ENCODE measurements at places on chromosomes 5 and 9.

DNA sequence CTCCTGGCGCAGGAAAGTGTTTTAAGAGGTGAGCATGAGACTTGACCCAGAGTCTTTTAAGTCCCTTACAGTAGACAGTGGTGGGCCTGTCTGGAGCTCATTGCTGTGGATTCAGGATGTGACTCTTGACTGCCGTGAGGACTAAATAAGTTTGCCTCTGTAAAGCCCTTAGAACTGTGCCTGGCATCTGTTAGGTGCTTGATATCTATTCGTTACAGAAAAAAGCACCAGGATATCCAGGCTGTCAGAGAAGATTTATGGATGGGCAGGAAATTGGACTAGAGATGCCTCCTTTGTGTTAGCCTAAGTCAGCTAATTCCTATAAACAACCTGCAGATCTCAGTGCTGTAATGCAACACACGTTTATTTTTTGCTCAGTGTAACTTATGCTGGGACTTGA is 12.6 kb downstream of the ERGIC1 start:
- no peak for DNase-seq

GRCh38 chr9:114012126-114012525 is 66.0 kb downstream of the AMBP start:
- DNase-seq = no peak

DNA sequence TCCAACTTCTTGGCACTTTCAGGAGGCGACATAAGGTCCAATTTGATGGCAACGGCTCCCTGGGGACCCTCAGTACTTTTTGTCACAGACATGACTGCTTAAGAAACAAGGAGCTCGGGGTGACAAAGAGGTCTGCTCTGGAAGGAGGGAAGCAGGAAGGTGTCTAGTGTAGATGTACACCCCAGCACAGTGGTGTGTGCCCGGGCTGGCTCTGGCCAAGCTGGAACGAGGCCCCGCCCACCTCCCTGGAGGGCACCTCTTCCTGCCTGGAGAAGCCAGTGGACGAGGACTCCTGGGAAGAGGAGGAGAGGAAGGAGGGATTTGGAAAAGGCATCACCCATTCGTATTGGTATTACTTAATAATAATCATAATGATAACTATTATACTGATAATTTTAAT is at the start of gene SLC36A2:
Gene SLC36A2 (minus strand): TSS at position 191 of the 400 bp plus-strand sequence. CDS start 99 bp downstream, at position 92.
- no peak for DNase-seq

DNA sequence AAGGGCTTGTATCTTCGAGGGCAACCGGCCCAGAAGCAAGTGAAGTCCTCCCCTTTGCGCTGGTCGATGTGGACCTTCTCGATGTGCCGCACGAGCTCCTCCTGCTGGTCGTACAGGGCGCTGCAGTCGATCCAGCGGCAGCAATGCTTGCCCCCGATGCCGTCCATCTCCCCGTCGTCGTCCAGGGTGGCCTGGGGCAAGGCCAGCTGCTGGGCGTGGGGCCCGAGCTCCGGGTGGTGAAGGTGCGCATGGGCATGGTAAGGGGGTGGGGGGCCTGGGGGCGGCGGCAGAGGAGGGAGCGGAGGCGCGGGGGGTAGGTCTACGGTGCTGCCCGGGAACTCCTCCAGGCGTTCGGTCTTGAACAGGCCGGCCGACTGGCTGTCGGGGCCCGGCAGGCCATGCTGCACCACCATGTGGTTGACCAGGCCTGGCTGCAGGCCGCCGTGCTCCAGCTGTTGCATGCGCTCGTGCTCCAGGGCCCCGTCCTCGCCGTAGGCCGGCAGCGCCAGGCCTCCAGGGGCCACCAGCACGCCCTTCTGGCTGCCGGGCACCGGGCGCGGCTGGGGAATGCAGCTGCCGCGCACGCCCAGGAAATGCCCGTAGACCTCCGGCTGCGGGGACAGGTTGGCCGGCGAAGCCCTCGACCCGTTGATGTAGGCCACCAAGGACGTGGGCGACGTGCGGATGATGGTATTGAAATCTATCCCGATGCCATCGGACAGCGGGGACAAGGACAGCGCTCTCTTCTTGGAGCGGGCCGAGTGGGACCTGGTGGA is 181.8 kb downstream of the GLIS3 start:
- no peak for DNase-seq

- DNase-seq = peak; percentile 32
Measured at GRCh38 chr9:104494808-104495207, 9.3 kb upstream of the OR13F1 start.

DNA sequence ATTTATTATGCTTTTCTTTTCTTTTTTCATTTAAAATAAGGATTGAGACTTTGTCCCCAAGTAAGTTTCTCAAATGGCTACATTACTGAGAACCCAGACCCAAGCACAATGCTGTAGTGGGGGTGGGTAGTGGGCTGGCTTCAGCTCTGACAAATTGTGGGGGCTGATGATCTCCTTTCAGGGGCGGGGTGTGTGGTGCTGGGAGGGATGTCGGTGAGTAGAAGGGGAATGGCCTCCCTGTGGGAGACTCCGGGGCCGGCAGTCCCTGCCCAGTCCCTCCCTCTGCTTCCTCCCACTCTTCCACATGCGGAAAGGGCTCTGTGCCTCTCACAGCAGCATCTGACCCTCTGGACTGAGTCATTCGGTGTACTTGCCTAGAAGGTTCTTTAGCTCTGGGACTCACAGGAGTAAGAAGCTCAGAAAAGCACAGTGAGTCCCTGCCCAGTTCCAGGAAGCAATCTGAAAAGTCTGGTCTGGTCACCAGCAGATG is 14.3 kb downstream of the CD180 start:
- DNase-seq = no peak

- no peak for DNase-seq
Measured at GRCh38 chr5:27706832-27707231, 668.4 kb upstream of the CDH9 start.

GRCh38 chr5:146321571-146321970 is 17.1 kb upstream of the POU4F3 start:
- no peak for DNase-seq

GRCh38 chr9:129237164-129237611 is 59.1 kb upstream of the IER5L start:
- DNase-seq = no peak

DNA sequence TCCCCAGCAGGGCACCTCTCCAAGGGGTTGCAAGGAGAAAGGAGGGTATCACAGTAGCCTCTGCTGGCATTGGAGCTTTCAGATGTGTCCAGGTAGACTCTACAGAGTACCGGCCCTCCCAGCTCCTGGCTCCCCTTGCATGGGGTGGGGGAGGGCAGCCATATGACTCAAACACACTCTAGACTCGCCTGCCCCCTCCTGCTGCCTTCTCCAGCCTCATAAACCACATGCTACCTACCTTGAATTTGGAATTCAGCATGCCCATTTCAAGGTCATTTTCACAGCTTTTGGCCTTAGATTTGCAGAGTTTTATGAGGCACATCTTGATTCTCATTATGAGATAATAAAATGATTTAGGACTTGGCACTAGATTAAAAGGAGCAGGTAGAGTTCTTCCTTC is 32.8 kb upstream of the SMIM32 start:
- DNase-seq = no peak

DNA sequence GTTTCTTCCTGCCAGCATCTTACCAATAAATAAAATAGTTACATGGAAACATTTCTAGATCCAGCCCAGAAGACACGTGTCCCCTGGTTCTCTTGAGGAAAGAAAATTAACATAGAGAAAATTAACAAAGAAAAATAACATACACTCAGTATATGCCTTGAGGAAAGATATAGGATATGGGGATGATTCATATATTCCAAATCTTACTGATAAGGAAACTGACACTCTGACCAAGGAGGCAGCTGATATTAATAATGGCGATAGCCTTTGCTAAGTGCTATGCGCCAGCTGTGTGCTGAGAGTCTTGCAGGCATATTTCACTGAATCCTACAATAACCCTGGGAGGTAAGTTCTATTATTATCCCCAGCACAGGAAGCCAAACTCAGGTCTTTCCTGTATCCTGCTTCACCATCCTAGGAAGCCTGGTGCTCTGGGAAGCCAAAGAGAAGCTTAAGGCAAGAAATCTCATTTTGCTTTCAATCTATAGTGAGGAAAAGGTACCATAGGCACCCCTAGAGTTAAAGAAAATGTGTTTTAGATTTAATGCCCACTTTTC is 302.7 kb upstream of the NREP start:
- DNase-seq = no peak

DNA sequence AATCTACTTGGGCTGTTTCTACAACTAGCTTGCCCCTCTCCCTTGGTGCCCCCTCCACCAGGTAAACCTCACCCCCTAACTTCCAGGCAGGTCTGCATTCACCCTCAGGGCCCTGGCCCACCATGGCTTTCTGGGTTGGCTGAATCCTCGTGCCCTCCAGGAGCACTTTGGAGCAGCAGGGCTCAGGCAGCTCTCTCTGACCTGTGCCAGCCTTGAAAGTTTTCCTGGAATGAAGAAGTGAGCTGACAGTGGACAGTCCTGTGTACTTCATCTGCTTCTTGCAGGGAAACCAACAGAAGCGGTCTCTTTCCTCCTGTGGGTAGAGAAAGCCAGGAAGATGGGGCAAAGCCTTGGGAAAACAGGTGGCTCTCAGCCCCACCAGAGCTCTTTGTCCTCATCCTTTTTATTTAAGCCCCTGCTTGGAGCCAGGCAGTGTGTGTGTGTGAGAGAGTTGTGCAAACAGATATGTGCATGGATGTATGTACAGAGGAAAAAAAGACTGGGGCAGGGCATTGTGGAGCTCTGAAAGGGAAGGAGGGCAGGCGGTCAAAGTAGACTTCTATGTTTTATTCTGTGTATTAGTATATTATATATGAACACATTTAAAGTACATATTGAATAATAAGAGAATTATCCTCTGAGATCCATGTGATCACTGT is 62.3 kb upstream of the SPRY4 start:
- DNase-seq = no peak

DNA sequence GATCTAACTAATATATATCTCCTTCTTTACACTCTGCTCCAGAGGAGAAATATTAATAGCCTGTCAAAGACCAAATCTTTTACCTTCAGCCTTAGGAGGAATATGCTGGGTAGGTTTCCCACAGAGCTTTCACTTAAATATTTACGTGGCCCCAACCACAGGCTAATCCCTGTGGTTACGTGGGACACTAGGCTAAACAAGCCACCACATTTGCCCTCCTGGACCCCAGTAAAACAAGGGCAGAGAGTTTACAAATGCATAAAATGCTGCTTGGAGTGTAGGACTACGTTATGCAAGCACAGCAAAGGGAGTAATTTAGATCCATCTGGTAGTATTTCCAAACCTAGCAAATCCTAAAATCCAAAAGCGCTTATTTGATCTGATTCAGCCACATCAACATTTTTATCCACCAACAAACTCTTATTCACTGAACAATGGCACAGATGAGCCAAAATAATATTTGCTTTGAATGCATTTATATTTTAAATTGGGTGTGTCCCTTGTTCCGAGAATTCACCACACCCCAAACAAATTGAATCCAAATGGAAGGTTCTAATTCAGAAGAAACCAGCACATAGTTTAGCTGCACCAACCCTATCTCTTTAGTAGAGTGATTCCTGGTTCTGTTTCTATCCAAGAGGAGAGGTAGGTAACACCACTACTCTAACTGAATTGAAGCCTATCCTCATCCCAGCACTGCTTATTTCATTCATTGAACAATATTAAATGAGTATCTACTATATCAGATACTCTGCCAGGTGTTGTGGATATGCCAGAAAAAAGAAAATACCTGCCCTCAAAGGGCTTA is 179.0 kb downstream of the TSSK1B start:
- no peak for DNase-seq

DNA sequence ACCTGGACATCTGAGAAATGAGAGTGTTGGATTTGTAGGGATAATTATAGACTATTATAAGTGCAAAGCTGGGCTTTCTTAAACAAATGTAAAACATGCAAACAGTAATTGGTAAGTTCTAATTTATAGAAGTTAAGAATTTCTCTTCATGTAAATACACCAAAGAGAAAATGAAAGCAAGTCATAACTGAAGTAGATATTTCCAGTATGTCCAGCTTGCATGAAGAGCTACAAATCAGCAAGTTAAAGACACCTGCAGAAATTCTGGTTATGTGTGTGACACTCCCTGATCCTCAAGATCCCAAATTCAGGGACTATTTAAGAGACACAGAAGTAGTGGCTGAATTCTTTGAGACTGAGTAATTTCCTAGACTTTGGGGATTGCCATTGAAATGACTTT is 308.9 kb downstream of the TLE4 start:
- no peak for DNase-seq

- DNase-seq = no peak
Measured at GRCh38 chr9:91416096-91416712, 7.4 kb downstream of the NFIL3 start.

DNA sequence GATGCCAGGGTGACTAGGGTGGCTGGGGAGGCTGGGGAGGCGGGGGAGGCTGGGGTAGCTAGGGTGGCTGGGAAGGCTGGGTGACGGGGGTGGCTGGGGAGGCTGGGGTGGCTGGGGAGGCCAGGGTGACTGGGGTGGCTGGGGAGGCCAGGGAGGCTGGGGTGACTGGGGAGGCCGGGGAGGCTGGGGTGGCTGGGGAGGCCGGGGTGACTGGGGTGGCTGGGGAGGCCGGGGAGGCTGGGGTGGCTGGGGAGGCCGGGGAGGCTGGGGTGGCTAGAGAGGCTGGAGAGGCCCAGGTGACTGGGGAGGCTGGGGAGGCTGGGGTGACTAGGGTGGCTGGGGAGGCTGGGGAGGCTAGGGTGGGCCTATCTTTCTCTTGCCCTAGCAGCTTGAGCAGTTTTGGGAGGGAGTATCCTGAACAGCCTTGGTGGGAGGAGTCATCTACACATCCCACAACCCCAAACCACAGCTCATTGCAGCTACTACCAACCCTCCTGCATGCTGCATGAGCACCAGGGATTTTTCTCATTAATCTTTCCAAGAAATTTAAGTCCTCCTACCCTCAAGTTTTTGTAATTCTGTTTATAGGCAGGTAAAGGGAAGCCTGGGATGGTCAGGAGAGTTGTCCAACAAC is 203.2 kb upstream of the IRX1 start:
- DNase-seq = no peak

GRCh38 chr9:105117234-105117633 is 127.2 kb upstream of the SLC44A1 start:
- DNase-seq = no peak

DNA sequence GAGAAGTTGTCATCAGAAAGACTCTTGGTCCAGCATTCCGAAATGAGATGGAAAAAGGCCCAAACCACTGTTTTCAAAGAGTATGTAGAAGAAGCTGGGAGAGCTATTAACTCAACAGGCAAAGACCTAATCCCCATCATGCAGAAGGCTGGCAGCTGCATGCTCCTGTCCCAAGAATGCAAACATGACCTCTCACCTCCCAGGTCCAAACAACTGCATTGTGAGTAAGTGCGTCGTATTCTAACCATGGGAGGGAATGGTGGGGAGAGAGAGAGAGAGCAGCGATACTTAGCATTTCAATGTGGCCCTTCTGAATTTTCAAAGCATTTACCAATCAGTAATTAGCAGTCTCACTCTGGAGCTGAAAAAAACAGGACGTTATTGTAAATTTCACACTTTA is 27.6 kb downstream of the TRPC7 start:
- no peak for DNase-seq
